ENCODE measurements at places on chromosomes 11 and 22.

DNA sequence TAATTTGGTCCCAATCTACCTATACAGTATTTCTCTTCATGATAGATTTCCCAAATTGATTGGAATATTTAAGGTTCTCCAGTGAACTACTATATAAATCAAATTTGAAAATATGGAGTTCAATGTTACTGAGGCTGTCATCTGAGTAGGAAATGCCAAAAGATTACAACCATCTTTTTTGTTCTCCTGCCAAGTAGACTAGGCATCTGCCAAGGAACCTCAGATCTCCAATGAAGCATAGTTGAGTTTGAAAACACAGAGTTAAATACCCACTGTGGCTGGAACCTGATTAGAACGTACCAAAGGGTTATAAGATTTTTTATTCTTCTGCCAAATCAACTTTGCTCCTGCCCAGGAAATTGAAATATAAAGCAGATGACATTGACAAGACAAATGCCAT lies 330.9 kb downstream of the CNTN5 start:
- DNase-seq = no peak

GRCh38 chr11:100823360-100823759 lies 136.3 kb downstream of the ARHGAP42 start:
- no peak for DNase-seq

GRCh38 chr11:99693941-99694492 lies 673.3 kb downstream of the CNTN5 start:
- no peak for DNase-seq

GRCh38 chr22:50479721-50480120 lies 1.6 kb upstream of the ADM2 start:
- DNase-seq = no peak

DNA sequence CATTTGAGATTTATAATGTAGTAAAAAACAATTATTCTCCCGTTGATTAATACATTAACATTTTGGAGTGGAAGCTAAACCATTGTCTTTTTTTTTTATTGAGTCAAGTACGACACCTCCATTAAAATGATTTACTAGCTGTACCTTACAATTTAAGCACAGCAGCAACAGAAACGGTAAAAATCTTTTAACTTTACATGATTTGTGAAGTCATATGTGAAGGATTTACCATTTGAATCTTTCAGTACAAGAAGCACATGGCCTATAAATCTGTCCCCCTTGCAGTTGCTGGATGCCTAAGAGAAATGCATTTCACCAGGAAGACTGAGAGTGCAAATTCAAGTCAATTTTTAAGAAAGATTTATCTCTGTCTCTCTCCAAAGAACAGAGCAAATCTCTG lies 324.6 kb downstream of the CADM1 start:
- no peak for DNase-seq

DNA sequence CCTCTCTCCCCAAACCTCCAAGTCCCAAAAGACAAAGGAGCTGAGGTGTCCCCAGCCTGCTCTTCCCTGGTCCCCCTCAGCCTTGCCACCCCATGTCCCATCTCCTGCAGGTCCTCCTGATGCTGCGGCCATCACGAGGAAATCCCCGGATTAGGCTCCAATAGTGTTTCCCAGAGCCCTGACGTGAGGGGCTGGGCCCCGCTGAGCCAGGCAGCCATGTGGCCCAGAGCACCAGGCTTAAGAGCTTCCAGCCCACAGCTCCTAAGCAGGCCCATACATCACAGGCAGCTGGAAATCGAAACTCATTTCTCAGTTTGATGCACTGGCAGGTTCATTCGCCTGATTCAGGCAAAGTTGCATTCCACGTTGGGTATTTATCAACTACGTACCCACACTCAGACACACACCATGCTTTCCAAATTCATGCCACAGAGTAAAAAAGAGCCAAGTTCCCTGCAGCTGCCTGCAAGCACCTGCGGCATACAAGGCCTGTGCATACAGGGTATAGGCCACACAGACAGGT lies 114.2 kb downstream of the CHST1 start:
- DNase-seq = no peak

- no peak for DNase-seq
Measured at GRCh38 chr11:69241844-69242243, 52.1 kb upstream of the MYEOV start.

DNA sequence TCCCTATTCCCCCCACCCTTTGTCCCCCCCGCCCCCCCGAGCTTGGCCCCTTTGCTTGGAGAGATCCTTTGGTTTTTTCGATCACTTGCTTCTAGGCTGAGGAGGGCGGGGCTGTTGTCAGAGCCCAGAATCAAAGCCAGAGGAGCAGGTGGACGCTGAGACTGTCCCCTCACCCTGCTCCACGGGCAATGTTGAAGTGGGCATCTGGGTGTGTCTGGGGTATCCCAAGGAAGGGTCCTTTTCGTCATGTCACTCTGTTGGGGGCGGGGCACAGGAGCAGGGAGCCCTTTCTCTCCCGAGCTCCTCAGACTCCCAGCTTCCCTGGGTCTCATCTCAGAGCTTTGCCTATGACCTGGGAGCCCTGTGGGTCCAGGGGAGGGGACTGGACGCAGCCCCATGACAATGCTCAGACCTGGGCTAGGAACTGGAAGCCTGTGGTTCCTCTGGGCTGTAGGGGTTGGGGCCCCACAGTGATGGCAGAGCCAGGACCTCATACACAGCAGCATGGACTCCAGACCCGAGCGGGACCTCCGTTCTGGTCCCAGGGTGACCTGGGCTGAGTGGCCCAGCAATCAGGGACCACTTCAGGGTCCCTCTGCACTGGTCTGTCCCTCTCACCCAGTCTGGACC lies 2.9 kb upstream of the APOBEC3A start:
- no peak for DNase-seq

- no peak for DNase-seq
Measured at GRCh38 chr22:47332246-47332980, 570.0 kb downstream of the TBC1D22A start.

GRCh38 chr11:30025396-30026139 lies 8.7 kb upstream of the KCNA4 start:
- DNase-seq = no peak

GRCh38 chr11:113468726-113469345 lies 6.4 kb downstream of the DRD2 start:
- no peak for DNase-seq

DNA sequence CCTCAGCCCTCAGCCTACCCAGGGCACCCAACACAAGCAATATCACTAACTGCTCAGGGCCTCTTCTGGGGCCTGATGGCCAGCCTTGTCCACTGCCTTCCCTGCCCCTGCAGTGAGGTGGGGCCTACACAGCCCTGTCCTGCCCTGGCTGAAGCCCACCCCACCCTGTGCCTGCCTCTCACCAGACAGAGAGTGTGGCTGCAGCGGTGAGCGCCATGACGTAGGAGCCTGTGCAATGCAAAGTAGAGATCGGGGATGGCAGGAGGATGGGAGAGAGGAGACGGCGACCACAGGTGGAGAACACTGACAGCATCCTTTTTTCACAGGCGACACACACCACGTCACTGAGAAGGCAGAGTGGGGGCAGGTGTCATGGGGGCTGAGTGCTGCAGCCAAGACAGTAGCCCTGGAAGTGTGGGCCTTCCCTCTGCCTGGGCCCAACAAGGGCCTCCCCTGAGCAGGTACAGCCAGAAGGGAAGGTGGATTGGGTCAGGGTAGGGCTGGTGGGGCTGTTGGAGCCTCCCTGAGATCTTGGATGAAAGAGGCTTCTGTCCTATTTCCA lies 65.3 kb upstream of the CLTCL1 start:
- DNase-seq = no peak

DNA sequence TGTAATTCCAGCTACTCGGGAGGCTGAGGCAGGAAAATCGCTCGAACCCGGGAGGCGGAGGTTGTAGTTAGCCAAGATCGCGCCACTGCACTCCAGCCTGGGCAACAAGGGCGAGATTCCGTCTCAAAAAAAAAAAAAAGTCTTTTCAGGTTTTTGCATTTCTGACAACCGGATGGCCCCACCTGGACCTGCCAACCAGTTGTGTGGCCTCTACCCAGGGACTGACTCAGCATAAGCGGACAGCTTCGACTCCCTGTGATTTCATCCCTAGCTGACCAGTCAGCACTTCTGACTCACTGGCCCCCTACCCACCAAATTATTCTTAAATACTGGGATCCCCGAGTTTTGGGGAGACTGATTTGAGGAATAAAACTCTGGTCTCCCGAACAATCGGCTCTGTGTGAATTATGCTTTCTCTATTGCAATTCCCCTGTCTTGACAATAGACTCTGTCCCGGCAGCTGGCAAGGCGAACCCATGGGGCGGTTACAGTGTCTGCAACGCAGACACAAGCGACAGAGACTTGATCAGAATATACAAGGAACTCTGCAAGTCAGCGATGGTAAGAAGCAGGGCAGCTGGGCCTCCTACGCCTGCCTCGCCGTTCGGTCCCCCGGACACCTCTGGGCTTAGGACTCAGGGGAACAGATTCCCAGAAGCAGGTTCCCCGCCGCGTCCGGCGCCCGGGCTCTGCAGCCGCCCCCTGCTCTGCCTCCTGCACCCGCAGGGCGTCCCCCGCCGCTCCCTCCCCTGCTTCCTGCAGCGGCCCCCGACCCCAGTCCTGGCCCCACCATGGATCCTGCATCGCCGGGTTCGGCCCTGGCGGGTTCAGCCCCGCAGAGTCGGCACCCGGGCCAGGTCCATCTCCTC lies 741 bp upstream of the TALDO1 start:
- DNase-seq = peak; percentile 21

DNA sequence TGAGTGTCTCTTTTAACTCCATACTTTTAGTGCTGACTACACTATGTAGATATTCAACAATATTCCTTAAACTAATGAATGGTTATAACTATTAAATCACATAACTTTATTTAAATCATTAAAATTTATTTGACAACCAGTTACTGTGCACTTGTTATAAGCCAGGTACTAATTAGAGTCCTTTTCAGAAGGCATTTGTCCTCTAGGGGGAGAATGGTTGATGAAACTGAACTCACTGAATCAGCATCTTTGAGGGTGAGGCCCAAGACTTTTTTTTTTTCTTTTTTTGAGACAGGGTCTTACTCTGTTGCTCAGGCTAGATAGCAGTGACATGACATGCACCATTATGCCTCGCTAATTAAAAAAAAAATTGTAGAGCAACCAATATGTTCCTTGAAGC lies 515.6 kb upstream of the CCDC90B start:
- no peak for DNase-seq

DNA sequence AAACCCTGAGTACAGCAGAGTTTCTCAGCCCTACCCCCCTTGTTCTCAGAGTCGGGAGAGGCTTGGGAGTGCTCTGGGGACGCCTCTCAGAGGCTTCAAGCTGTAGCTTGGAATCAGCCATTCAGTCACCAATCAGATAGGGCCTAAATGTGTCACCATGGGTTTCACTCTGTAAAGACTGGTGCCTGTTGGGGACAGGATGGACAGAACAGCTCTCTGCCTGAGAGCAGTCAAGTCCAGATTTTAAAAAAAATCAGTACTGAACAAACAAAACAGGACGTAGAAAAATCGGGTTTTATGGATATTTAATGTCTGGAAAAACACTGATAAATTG lies 1.3 kb downstream of the FADD start:
- no peak for DNase-seq

DNA sequence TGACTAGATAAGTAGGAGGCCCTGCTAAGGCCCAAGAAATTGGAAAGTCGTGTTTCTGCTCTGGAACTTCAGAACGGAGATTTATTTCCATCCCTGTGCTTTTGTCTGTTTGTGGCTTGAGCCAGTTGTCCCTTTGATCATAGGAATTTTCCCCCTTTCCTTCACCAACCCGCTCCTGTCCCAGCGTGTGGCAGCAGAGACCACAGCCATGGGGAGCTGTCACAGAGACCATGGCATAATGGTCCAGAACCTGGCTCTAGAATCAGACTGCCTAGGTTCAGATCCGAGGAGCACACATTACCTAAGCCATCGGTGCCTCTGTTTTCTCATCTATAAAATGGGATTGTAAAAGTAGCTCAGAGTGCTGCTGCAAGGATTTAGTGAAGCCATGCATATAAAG lies 128.1 kb downstream of the GALNT18 start:
- no peak for DNase-seq

DNA sequence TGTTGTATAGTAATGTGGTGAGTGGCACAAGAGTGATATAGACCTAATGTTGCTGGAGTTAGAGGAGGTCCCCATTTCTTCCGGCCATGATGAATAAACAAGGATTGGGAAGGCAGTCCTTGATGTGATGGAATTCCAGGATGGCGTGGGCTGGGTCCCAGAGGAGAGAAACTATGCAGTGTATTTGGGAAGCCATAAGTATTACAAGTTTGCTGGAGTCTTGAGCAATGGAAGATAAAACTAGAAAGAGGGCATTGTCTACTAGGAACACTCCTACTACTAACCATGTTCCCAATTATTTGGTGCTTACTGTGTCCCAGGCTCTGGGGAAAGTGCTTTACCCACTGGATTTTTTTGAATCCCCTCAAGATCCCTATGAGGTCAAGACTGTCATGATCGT lies 20.0 kb downstream of the LDLRAD3 start:
- DNase-seq = no peak

DNA sequence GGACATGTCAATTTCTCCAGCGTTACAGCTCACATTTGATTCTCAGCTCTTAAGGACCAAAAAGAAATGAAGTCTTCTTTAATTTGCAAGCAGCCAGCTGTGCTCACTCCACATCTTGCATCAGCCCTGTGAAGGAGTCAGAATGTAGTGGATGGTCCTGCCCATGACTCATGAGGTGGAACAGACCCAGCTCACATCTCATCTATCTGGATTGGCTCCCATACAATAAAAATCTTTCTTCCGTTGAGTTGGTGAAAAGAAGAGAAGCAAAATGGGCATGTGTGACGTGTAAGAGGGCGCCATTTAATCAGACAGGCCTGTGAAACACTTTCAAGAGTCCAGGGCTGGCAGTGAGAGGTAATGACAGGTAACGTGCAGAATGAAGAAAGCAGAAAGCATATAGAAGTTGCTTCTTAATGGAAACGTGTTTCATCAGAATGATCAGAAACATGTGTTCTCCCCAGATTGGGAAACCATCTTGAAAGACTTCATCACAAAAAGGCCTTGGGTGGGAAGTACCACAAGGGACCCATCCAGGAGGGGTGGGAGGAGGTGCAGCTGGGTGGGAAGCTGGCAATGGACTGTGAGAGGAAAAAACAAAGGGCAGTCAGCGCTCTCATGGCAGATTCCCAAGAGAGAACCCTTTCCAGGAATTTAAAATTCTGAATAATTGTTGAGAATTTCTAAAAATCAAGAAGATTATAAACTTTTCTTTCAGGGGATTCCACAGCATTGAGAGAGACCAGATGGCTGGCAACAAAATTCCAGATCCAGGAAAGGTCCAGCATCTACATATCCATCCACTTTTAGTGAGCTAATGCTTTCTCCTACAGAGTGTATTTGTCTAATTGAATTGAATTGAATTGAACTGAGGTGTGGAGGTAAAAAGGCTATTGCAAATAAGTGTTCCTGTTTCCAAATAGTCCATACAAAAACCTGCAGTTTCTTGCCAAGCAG lies 57.0 kb downstream of the ETS1 start:
- no peak for DNase-seq

DNA sequence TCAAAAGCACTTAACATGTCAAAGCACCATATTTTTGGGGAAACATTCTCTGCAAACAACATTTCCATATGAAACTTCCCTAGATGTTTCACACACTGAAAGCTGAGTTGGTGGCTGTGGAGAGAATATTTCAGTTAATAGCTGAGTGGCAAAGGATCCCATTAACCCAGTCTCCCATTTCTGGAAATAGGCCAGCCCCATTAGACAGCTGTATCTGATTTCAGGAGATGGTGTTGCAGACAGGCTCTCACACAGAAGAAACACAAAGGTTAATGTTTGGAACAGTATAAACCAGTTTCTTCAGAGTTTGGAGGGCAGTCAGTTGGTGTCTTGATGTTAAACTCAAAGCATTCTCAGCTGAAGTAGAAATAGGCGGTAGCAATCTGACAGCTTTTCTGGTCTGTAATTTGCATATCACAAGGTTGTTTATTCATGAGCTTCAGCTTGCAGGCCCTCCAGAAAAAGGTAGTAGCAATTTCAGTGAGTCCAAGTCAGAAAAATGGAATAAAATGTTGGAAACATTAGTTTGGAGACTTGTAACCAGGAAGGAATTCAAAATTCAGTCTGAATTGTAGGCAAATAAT lies 15.5 kb upstream of the ZBTB44 start:
- DNase-seq = no peak

Data from C1 segment of cervical spinal cord (tissue), 14 donors.